Foreskin keratinocyte (primary cell): ENCODE measurements at places on chromosomes 6 and 20. TPM values are rescaled to one million over a fixed set of nuclear protein-coding genes. Genes with fewer than 3 reads are reported as not detected.

MAP3K4 gene
- 9.7 and 11.7 TPM in 2 replicates for polyA plus RNA-seq

GRCh38 chr6:54718541-54719023, 128.0 kb upstream of the FAM83B start:
- DNase-seq, result peak; percentile 29

GRCh38 chr6:17490724-17491123, 97.3 kb downstream of the CAP2 start:
- DNase-seq, result no peak

- no peak for DNase-seq
Observed at GRCh38 chr6:129645106-129645829, 64.7 kb downstream of the ARHGAP18 start.

DNA sequence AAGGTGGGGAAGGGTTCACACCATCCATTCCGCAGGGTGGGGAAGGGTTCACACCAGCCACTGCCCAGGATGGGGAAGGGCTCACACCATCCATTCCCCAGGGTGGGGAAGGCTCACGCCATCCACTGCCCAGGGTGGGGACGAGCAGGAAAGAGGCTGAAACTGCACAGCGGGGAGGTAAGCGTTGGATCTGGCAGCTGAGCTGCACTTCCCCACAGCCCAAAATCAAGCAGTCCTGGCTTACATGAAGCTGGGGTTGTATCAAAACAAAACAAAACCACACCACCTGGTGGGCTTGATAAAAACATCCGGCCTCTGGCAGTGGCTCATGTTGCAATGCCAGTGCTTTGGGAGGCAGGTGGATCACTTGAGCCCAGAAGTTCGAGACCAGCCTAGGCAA, 268.5 kb downstream of the TAF4 start:
- DNase-seq, result no peak

DNA sequence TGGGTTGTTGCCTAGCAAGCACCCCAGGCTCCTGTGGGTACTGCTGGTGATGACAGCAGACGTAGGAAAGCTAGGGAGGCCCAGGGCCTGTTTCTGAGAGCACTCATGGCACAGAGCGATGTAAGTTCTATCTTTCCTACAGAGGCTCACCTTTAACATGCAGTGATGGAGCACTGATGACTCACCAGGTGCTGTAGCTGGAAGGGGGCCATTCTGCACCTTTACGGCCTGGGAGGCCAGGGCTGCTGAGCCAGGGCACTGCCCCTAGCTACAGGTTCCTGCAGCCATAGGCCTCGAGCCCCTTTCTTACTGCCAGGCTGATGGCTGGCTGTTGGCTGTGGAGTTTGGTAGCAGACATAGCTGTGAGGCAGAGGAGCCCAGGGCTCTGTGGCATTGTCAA, 31.1 kb upstream of the GPR6 start:
- no peak for DNase-seq

DNA sequence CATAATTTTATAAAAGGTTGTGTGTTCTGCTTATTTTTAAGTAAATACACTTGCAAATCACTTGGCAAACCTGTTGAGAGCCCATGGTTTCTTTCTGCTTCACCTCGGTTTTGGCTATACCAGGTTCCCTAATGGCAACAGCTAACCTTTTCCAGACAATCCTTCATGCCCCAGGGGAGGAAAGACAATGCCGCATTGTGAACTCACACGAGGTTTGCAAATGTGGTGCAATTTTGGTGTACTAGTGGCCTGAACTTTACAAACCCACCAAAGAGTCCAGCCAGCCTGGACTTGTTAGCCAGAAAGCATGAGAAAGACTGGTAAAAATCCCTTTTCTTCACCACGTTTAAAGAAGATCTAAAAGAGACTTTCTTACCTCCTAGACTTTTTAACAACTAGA, 84.8 kb upstream of the SOX4 start:
- DNase-seq, result peak; percentile 22

- DNase-seq, result no peak
Observed at GRCh38 chr6:134510920-134511319, 193.0 kb upstream of the SGK1 start.
